ENCODE measurements at places on chromosomes 5 and 9.

- no peak for DNase-seq
Observed at GRCh38 chr9:15231788-15232635, 75.0 kb downstream of the TTC39B start.

DNA sequence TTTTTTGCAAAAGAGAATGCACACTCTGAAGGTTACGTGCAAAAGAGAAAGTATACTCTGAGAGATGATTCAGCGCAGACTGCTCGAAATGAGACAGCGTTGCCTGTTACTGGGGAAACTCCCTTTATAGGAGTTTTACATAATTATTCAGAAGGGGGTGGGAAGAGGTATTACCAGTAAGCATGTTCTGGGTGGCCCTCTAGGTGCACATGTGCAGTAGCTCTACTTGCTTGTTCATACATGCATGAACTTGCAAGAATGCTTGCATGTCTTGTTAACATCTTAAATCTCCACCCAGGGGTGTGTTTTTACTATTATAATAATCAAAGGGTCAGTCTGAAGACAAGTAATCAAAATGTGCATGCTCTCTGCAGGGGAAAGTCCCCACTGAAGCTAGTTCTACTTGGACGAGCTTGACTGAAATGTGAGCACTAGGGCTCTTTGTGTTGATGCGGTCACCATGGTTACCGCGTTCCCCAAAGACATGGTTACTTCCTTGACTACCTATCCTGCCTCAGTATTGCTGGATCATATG lies 75.5 kb downstream of the SGCD start:
- no peak for DNase-seq

- DNase-seq: no peak
Observed at GRCh38 chr9:137480686-137481683, 21.9 kb upstream of the NSMF start.

DNA sequence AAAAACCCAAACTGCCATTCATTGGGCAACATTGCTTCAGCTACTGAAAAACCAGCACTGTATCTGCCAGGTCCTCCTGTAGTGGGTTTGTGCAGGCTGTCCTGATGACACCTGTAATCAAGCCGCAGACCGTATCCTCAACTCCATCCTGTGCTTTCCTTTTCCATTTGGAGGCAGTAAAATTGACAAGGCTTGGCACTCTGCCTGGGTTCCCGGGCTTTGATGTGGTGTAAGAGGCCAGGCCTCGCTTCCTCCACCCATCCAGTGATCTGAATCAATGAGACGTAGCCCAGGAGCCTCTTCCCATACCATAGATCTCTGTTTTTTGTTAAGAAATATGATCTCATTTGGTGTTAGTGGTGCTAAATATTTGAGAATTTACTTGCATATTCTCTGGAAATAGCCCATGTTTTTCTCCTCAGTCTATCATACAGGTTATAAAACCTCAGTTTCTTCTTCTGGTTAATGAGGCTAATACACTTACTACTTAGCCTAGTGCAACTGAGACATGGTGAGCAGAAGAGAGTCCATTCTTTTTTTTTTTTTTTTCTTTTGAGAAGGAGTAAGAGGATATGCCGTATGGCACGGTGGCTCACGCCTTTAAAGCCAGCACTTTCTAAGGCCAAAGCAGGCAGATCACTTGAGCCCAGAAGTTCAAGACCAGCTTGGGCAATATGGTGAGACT lies 34.8 kb downstream of the LSM11 start:
- DNase-seq: no peak

DNA sequence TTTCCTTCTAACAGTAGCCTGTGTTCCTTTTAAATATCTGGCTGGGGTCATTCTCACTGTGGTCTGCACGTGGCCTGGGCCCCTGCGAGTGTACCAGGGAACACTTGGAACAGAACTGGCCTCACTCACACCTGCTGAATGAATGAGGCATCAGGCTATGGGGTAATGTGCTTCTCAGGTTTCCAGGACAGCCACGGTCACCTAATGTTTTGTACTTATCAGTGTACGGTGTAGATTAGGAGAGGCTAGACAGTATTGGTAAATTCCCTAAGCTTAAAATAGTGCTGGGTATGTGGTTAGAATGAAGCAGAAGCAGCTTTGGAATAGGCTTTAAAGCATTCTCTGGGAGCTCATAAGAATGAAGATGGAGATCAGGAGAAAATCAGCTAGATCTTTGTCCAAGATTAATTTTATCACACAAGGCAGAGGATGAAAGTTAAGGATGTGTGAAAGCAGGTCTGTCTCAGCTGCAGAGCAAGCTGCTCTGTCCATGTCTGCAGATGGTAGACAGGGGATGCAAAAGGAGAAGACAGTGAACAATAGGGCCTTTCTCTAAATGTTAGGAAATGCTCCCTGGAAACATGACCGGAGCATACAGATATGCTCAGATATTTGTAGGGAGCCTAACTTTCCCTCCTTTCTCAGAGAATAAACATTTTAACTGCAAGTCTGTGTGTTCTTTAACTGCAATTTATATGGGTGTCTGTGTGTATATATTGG lies 267.5 kb downstream of the NR3C1 start:
- DNase-seq: no peak

DNA sequence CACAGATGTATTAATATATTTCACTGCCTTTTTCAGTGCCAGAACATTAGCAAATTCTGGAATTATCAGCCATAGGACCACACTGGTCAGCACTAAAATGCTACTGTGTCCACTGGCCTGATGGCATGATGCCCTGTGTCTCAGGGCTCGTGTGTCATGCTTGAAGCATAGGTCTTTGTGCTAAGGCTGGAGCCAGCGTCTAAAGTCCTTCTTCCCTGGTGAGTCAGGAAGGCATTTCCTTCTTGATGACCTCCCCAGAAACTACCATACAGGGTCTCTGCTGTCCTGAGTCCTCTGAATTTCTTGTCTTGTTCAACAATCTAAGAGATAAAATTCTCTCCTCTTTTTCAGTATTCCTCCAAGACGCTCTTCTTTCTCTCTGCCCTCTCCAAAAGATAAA lies 489.9 kb downstream of the PSAT1 start:
- no peak for DNase-seq

GRCh38 chr5:157956271-157956885 lies 97.4 kb upstream of the CLINT1 start:
- DNase-seq: no peak

GRCh38 chr9:92512622-92513021 lies 23.2 kb downstream of the ECM2 start:
- DNase-seq: no peak

- DNase-seq: no peak
Observed at GRCh38 chr5:140998921-140999410, 32.7 kb downstream of the PCDHAC2 start.

DNA sequence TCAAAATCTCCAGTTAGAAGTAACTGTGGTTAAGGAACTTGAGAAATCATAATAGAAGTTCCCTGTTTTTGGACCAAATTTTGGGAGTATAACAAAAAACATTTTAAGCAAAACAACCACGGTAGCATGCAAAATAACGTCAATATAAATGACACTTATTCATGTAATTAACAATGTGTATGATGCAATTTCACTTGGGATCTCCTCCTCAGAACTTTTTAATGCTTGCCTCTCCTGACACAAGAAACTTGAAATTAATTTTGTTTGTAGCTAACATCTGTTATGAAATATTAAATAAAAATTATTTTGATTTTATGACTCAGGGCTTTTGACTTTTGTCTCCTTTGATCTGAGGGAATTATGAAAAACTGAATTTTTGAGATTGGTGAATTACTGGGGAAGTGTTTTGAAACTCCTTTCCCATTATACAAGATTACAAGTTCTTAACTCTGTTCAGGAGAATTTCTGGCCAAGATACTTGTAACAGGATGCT lies 149.7 kb downstream of the ATP10B start:
- no peak for DNase-seq

DNA sequence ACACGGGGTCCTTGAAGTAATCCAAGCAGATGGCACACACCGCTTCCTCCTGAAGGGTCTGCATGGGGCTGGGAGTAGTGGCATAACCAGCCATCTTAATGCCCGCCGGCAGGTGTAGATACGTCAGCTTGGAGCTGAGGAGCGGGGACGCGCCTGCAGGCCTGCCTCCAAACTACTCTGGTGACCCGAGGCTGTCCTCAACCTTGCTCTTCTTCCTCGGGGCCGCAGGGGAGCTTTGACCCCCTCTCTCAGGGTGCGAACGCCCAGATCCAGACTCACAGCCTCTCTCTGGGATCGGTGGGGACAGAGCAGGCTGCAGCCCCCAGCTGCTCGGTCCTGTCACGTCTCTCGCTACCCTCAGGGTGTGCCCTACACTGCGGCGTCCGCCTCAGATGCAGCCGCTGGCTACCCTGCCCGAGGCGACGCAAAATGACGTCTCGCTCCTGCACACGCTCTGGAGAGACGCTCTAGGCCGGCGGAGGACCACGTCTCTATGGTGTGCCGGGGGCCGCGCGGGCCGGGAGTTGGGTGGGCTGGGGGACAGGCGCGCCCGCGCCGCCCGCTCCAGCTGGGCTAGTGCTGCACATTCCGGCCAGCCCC lies at the start of gene TRIM52:
Gene TRIM52 (minus strand): TSS at position 424 of the 600 bp plus-strand sequence. CDS start 330 bp downstream, at position 94.
- peak; percentile 83 for DNase-seq
